ENCODE measurements at places on chromosomes 7 and 10. TPM values are rescaled to one million over a fixed set of nuclear protein-coding genes. Genes with fewer than 3 reads are reported as not detected.

Gene IFIT2
- total RNA-seq = 30.7 TPM

Gene KCNIP2
- 1.2 TPM for total RNA-seq

Gene MICALL2
- 28.9 TPM for total RNA-seq

Gene MUC3A
- total RNA-seq = 0.16 TPM

Gene THNSL1
- total RNA-seq = 4.1 TPM

Gene UCMA
- total RNA-seq = not detected

Gene OR2A5
- total RNA-seq = not detected

Gene MYH16
- not detected for total RNA-seq

Gene GPR22
- not detected for total RNA-seq

Gene TEX47
- not detected for total RNA-seq

Gene ASIC3
- total RNA-seq = not detected

Measured in fibroblast of the aortic adventitia (primary cell).